ENCODE measurements at places on chromosomes 5 and 9.

- DNase-seq: no peak
Observed at GRCh38 chr5:9987101-9987500, 262.6 kb downstream of the ATPSCKMT start.

- DNase-seq: no peak
Observed at GRCh38 chr5:4079831-4080230, 484.2 kb downstream of the IRX1 start.

GRCh38 chr5:144103611-144104485, 66.6 kb downstream of the YIPF5 start:
- no peak for DNase-seq

- peak; percentile 42 for DNase-seq
Observed at GRCh38 chr9:127921557-127922120, 4.8 kb upstream of the ST6GALNAC4 start.

DNA sequence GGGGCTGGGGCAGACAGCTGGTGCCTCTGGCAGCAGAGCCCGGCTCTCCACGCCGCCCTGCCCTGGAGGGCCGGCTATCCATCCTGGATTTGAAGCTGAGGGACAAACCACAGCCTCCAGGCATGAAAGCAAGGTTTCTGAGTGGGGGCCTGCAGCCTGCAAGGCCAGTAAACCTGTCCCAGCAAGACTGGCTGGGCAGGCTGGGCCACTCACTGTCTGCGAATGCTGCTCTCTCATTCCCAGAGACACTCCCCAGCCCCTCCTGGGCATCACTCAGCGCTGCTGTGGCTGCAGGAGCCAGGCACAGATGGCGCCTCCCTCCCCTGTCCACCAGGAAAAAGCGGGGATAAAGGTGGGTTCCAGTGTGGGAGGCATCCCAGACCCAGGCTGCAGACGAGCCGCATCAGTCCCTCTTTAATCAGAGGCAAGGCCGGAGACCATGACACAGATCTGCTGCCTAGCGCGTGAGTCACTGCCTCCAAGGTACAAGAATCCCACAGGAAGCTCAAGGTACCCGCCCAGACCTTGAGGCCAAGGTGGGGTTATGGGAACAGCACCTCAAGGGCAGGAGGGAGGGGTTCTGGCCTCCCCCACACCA, 118.0 kb downstream of the VAV2 start:
- DNase-seq: peak; percentile 72

GRCh38 chr5:135443161-135443960, 3.8 kb downstream of the DCANP1 start:
- no peak for DNase-seq

GRCh38 chr5:32760091-32760509, 49.0 kb downstream of the NPR3 start:
- no peak for DNase-seq

DNA sequence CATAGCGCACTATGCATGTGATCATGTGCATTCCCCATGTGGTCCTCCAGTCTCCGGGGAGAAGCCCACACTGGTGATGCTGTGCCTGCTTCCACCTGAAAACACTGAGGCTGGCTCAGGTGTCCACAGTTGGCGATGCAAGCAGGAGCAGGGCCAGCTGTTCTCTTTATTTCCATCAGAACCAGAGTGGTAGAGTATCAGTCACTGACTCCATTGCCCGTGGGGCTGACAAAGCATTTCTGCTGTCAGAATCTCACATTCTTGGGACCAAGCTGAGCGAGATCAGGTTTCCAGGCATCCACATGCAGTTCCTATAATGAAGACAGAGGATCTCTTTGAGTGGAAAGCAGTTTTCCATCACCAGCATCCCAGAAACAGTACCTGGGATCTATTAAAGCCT, 52.5 kb downstream of the GADD45G start:
- DNase-seq: no peak

GRCh38 chr5:66410122-66410521, 186.1 kb upstream of the MAST4 start:
- DNase-seq: no peak

- no peak for DNase-seq
Observed at GRCh38 chr9:91676046-91676445, 252.4 kb upstream of the NFIL3 start.

- DNase-seq: no peak
Observed at GRCh38 chr5:152649609-152650008, 244.5 kb upstream of the NMUR2 start.

- no peak for DNase-seq
Observed at GRCh38 chr5:156819967-156820581, 30.0 kb upstream of the PPP1R2B start.

GRCh38 chr9:4985386-4986266, 554 bp downstream of the JAK2 start:
- peak; percentile 57 for DNase-seq

DNA sequence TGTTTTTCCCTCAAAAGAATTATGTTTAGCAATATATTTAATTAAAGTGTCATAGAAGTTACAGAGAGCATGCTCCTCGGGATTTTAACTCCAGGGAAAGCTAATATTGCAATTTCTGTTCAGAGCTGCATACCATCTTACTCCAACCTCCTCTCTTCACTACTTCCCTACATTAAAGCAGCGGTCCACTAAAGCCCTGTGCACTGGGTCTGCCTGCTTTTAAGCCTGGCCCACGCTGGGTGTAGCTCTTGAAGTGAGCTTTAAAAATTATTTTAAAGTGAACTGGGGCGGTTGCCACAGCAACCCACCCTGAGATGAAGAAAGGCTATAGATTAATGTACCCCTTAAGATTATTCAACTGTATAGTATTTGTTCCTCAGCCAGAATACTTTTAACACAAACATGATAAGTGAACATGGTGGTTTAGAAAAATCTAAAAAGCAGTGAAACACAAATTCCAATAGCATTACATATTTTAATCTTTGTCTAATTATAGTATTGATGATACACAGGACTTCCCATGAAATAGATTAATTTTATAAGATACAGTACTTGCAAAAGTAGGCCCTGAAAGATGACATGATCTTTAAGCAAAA, 3.9 kb upstream of the MEF2C start:
- DNase-seq: no peak

- peak; percentile 87 for DNase-seq
Observed at GRCh38 chr9:88534456-88535225, at the start of gene NXNL2. TSS of gene NXNL2 (plus strand) at chr9:88535178. CDS start at chr9:88535435, 257 bp downstream.

- no peak for DNase-seq
Observed at GRCh38 chr9:3058409-3058808, 214.5 kb upstream of the PUM3 start.

DNA sequence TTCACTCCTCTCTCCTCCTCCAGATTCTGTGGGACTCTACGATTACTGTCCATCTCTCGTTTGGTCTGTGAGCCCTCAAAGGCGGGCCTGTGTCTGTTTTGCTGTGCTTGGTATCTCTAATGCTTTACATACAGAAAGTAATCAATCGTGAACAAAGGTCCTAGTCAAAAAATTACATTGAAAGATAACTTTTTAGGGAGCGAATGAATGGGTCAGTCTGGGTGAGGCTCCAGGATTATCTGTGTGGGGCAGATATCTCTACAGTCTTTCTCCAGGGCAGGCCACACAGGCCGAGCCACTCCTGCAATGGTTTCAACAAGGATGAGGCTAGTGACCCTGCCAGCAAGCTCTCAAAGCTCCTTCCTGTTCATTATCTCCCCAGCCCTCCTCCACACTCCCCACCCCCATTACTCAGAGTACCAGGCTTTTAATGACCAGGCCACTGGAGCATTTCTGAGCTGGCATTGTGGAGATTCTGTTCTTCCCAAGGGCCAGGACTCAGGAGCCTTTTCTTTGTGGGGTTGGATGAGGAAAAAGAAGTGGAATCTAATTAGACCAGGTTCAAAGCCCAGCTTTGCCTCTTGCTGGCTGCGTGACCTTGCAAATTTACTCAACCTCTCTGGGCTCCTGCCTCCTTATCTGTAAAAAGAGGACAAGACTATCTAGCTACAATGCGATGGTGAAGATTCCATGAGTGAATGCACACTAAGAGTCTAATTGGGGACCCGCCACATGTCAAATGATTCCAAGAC, 10.2 kb downstream of the CORO2A start:
- DNase-seq: no peak

GRCh38 chr5:41903382-41903891, 707 bp upstream of the RIMOC1 start:
- no peak for DNase-seq

- DNase-seq: no peak
Observed at GRCh38 chr9:110283751-110284150, 27.4 kb upstream of the TXN start.

DNA sequence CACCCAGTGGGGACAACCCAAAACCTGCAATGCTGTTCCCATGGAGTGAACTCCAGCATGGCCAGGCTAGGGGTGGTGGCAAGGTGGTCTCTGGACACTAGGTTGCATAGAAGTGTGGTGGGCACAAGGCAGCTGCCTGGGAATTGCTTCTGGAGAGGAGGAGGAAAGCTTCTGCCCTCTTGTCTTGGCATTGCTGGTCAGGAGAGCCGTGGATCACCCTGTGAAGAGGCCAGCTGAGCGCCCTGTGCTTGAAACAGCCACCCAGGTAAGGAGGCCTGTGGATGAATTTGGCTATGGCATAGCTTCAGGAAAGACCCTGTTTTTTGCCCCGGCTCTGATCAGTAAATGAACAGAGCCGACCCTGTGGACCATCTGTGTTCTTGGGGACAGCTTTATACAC, 273.1 kb downstream of the HSPA4 start:
- no peak for DNase-seq

- DNase-seq: no peak
Observed at GRCh38 chr5:6348476-6349000, 29.8 kb downstream of the MED10 start.

GRCh38 chr9:91949946-91950664, at the start of gene ROR2:
TSS of gene ROR2 (minus strand) at chr9:91950228.
- DNase-seq: peak; percentile 63

- no peak for DNase-seq
Observed at GRCh38 chr5:80540691-80541090, 29.4 kb downstream of the ANKRD34B start.

GRCh38 chr9:101481261-101481660, 45.7 kb upstream of the ALDOB start:
- DNase-seq: no peak

GRCh38 chr5:119292701-119293515, 62.9 kb upstream of the TNFAIP8 start:
- no peak for DNase-seq

- DNase-seq: no peak
Observed at GRCh38 chr5:176630681-176631222, 277 bp downstream of the EIF4E1B start.

GRCh38 chr9:88590558-88591146, 55.7 kb downstream of the NXNL2 start:
- DNase-seq: peak; percentile 5

DNA sequence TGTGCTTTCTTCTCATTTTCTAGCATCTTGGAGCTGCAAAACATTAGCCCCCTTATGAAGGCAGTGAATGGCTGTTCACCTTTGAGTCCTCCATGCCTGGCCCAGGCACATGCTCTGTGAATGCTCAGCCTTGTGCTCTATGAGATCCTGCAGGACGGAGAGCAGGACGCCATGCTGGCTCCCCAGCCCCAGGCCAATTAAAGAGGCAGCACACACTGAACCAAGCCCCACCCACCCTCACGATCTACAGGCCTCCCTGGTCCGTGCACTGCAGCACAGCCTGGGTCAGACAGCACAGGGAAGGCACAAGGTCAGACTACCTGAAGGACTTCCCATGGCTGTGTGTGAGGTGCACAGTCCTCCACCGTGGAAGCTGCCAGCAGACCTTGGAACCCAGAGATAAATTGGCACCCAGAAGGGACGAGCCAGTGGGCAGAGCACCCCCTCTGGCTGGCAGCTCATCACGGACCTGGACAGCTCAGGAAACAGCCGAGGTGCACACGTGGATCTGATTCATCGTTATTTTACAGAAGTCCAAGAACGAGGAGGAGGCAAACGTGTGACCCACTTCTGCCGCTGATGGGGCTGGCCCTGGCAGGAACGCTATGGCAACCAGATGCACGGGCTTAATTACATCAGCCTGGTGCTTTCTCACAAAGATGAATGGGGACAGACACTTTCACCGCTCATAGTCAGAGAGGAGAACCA, 59.5 kb downstream of the OLFM1 start:
- no peak for DNase-seq

- peak; percentile 45 for DNase-seq
Observed at GRCh38 chr5:93677359-93677891, 64.0 kb downstream of the POU5F2 start.

DNA sequence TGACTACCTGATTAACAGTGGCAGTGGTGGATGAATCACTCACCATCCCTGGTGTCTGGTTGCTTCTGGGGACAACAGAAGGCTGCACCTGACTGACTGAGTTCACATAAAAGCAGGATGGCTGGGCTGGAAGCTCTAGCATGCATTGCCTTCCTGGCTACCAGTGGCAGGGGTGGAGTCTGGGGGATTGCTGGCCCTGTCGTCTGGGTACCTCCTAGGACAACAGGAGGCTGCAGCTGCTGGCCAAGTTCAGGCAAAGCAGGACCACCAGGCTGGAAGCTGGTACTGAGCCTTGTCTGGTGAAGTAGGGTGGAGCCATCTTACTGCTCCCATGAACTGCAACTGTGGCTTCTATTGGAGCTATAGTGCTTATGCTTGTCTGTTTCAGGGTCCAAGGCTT, 480.8 kb upstream of the CTNND2 start:
- no peak for DNase-seq

DNA sequence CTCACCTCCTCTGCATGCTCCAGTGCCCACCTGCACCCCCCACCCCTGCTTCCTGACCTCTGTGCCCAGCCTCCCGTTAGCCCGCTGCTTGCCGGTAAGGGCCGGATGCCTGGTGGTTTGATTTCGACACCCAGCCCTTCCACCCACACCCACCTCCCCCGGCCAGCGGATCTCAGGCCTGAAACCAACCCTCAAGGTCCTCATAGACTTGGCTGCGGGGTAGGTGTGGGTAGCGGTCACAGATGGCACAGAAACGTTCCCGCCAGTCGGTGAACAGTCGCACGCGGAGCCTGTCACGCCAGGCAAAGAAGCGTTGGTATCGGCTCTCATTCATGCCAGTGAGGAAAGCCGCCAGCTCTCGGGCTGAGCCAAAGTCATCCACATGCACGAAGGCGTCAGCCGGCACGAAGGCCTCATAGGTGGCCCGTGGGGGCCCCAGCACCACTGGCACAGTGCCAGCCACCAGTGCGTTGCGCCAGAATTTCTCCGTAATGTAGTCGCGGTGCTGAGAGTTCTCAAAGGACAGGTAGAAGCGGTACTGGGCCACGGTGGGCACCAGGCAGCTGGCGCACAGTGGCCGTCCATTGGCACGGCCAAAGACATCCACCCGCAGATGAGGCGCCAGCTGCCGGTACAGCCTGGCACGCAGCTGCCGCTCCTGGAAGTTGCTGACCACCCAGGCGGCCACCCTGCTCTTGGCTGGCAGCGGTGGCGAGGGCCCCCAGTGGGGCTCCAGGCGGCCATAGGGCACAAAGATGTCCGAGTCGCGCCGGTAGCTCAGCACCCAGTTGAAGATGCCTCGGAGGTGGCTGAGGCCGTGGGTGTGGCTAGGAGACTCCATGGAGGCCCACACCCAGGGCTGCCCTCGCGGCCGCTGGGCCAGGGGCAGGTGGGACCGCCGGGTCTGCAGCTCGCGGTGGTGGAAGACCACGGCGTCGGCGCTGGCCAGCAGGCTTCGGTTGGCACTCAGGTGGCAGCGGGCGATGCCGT, 1.1 kb downstream of the FUT7 start:
- no peak for DNase-seq

GRCh38 chr9:33846231-33846630, 29.3 kb downstream of the UBE2R2 start:
- DNase-seq: no peak
